ENCODE measurements at places on chromosomes 11 and 22.

GRCh38 chr22:23106344-23106743, 35.4 kb downstream of the RSPH14 start:
- no peak for DNase-seq

DNA sequence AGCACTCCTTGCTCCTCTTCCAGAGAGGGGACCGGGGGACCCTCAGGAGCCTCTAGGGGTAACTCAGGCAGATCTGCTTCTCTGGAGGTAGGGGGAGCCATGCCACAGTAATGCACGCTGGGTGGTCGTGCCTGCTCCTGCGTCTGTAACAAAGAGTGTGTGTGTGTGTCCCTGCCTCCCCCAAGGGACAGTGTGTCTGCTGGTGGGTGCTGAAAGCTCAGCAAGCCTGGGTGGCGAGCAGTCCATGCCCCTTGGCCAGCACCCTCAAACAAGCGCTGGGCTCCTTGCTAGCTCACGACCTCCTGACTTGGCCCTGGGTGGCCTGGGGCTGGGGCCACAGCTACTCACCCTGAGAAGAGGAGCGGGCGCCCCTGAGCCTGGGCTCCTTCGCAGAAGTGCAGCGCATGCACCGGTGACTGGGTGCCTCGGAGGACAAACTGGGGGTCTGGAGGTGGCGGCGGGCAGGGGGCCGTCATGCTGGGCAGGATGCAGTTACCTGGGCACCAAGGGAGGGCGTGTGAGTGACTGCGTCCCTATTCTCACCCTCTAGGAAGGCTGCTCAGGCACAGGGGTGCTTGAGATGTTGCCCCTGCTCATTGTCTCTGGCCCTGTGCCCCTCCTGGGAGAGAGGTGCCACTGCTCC, 33.7 kb downstream of the GNB1L start:
- no peak for DNase-seq

DNA sequence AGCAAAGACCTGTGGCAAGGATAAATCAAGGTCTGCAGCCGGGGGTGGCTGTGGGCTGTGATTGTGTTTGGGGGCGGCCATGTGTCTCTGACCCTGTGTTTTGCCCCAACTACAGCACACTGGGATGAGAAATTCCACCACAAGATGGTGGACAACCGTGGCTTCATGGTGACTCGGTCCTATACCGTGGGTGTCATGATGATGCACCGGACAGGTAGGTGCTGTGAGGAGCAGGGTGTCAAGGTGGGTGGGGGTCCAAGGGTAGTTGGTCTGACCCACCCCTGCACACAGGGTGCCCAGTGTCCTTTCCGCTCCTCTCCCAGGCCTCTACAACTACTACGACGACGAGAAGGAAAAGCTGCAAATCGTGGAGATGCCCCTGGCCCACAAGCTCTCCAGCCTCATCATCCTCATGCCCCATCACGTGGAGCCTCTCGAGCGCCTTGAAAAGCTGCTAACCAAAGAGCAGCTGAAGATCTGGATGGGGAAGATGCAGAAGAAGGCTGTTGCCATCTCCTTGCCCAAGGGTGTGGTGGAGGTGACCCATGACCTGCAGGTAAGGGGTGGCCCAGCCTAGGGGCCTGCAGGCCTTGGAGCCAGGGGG, 6.7 kb downstream of the SERPINH1 start:
- no peak for DNase-seq

- peak; percentile 50 for DNase-seq
Measured at GRCh38 chr11:75384438-75385080, 14.8 kb upstream of the RPS3 start.

GRCh38 chr11:72307439-72307838, 63.5 kb upstream of the PHOX2A start:
- no peak for DNase-seq

GRCh38 chr11:119619665-119620064, 109.3 kb downstream of the NECTIN1 start:
- DNase-seq = no peak

GRCh38 chr11:117808784-117809183, 11.8 kb upstream of the DSCAML1 start:
- no peak for DNase-seq

DNA sequence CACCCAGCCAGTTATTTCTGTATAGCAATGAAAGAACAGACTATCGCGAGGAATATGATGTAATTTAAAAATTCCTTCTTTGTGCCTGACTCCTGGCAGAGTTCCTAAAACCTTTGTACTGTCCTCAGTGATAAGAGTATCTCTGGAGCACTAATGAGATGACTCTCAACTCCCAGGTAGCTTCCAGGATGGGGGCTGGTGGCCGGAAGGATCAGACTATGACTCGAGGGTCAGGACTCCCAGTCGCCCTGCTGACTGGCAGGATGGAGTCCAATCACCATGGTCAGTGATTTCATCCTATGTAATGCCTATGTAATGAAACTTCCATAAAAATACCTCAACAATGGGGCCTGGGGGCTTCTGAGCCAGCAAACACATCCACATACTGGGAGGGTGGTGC, 135.1 kb downstream of the SHANK2 start:
- DNase-seq = no peak

DNA sequence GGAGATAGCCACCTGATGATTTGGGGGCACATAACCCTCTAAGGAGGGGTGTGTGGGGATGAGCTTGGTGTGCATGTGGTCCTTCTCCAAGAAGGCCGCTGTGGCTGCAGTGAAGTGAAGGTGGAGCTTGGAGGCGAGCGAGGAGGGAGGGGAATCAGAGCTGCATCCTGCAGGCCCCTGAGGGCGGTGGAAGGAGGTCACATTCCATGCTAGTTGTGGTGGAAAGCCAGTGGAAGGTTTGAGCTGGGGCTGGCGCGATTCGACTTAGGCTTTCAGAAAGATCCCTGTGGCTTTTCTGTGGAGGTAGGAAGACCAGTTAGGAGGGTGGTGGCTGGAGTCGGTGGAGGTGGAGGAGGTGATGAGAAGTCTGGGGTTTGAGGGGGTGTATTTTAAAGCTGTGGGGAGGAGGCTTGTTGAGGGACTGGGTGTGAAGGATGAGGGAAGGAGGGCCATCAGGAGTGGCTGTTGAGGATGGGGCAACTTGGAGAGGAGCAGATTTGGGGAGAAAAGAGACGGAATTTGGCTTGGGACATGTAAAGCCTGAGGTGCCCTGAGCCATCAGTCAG, 62.0 kb downstream of the TBC1D22A start:
- no peak for DNase-seq

- no peak for DNase-seq
Measured at GRCh38 chr22:19887256-19887985, 32.7 kb upstream of the GNB1L start.

DNA sequence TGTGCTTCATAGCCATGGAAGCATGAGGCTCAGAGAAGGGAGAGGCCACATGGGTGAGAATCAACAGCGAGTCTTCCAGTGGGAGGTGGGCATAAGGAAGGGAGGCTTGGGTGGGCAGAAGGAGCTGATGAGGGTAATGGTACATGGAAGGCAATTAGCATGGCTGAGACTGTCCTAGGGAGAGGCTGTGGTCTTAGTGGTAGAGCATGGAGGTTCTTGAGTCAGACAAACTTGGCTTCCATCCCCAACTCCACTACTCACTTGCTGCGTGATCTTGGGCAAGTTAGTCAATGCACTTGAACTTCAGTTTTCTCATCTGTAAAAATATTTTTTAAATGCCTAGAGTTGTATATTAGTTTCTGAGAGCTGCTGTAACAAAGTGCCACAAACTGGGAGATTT, 227.2 kb upstream of the E2F8 start:
- no peak for DNase-seq

- no peak for DNase-seq
Measured at GRCh38 chr11:116505298-116506262, 267.2 kb downstream of the BUD13 start.
